AG08396 (cell line): ENCODE measurements at places on chromosomes 2 and 18.

DNA sequence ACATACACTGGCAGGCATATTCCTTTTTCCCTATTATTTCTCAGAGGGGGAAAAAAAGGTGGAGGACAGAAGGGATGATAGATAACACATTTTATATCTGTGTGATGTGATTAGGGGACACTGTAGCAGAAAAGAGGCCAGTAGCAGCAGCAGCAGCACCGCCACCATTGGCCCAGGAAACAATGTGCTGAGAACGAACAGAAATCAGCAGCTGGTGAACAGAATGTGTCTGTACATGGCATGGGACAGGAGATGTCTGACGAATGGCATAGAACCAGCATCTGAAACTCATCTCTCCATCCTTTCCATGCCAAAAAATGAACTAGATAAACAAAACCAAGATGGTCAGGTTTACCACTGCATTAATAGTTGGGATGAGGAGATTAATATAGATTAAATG lies 936.1 kb upstream of the ACVR2A start:
- DNase-seq: no peak

- DNase-seq: peak; percentile 72
Observed at GRCh38 chr18:80246445-80247392, 595 bp downstream of the PARD6G start.

DNA sequence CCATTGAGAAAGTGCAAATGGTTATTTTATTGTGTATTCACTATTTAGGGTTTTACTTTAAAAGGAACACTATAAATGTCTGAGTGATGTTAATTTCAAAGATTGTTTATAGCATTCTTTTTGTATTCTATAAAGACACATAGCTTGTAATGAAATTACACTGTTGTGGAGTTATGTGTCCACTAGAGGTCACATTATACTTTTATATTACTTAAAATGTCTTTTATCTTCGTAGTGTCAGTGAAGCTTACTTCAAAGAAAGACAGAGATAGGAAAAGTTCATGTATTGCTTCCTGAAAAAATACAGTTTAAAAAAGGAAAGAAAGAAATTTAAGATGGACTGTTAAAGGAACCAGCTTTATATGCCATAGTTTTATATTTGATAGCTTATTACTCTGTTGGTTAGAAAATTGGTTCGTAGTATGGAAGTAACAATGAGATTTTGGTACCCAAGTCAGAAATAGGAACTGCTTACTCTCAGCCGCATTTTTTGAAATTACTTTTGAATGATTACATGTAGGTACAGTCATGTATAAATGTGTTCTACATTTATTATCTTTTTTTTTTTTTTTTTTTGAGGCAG lies 20.5 kb downstream of the APLF start:
- DNase-seq: no peak

DNA sequence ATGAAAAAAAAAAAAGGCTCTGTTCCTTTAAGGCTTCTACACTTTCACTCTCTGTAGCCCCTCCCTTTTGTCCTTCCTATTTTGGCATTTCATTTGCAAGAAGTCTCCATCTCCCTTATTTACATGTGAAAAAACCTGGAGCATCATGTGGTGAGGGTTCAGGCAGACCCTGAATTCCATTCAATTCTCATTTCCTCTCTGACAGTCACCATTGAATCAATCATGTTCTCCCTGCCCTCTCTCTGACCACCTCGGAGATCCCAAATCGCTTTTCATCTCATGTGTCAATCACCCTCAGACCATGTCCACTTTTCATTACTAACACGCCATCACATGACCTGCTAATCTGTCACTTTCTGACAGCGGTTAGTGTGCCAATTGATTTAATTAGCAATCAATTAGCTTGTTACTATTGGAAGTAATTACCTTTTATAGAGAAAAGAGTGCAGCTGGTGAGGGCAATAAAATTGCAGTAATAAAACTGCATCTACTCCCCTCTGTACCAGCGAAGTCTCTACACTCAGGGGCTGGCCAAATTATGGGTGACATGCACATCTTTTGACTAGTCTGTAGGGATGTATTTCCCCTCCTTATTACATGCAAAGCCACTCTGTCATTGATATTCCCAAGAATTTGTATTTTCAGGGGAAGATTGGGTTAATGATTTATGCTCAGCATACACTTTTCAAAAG lies 317.4 kb downstream of the EN1 start:
- no peak for DNase-seq

DNA sequence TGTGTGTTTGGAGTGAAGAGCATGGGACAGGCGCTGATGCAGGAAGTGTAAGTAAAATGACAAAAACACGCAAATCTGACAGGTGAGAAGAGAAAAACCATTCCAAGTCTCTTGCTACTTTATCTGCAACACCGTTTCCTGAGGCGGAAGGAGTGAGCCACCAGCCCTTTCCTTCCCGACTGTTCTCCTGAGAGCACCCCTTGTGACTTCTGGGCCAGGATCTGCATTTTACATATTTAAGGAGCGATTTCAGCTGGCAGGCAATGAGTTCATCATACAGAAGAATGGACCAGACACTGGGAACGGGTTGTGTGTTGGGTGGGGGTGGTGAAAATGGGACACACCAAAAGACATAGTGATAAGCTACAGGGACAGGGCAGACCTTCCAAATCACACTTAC lies 277.3 kb downstream of the TGIF1 start:
- no peak for DNase-seq

DNA sequence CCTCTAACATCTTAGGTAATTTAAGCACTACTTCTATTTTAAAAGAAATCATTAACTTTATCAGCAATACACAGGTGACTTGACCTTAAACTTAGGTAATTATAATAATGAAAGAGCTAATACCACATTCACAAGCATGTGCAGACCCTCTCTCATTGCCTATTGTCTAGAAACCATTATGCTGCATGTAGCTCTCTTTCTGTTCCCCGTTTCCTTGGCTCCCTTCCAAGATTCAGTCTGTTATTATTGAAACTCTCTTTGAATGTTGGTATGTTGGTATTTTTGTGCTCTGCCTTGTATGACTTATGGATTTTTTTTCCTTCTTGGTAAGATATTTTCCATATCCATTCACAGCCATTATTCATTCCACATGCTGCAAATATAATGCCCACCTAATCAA lies 201.2 kb downstream of the CDCA7 start:
- DNase-seq: no peak

DNA sequence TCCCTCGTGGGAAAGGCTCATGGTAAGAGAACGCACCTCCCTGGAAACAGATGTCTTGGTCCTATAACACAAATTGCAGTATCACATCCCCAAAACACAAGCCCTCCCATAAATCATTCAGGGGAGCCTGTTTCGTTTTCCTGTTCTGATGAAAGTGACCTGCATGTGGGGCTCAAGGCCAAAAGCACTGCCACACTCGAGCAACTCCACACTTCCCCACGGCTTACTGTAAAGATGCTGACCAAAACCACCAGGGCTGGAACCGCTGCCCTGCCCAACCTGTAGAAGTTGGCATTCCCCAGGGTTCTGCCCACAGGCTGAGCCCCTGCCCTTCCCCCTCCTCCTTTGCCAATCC lies 139.7 kb downstream of the BCL11A start:
- DNase-seq: no peak

GRCh38 chr18:74795751-74796150 lies 198.1 kb downstream of the ZNF407 start:
- no peak for DNase-seq

- DNase-seq: no peak
Observed at GRCh38 chr2:236083934-236084333, 84.3 kb downstream of the GBX2 start.

DNA sequence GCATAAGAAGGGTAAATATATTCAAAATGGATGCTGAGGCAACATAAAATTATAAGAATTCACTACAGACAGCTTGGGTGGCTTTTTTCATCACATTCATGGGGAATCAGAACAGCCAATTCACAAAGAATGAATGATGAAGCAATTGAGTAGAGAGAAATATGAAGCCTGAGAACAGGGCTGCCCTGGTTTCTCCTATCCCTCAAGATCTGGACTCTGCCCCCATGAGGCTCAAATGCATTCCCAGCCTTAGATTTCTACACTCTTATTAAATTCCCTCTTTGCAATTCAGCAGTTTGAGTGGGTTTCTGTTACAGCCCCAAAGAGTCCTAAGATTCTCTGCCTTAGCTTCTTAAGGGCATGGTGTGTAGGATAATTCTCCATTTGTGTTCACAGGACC lies 172.5 kb downstream of the MAIP1 start:
- DNase-seq: peak; percentile 29

DNA sequence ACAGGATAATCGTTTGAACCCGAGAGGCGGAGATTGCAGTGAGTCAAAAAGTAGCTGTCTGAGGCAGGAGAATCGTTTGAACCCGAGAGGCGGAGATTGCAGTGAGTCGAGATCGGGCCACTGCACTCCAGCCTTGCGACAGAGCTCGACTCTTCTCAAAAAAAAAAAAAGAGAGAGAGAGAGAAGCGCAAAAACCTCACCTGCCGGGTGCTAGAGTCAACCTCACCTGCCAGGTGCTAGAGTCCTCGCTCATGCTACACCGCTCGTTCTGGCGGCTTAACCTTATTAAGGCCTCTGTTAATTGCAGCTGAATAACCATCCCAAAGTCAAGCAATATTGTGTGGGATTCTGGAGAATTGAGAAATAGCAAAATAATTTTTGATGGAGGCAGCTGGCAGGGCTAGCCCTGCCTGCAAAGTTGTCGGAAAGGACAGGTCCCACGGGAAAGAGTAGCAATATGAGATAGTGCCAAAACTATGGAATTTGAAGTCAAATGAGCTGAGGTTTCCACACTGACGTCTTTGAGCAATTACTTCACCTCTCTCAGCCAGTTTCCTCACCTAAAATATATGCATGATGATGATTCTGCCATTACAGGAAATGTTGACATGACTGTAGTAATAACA lies 644 bp upstream of the DYM start:
- DNase-seq: no peak

GRCh38 chr2:159179696-159180095 lies 106.8 kb downstream of the WDSUB1 start:
- DNase-seq: no peak

DNA sequence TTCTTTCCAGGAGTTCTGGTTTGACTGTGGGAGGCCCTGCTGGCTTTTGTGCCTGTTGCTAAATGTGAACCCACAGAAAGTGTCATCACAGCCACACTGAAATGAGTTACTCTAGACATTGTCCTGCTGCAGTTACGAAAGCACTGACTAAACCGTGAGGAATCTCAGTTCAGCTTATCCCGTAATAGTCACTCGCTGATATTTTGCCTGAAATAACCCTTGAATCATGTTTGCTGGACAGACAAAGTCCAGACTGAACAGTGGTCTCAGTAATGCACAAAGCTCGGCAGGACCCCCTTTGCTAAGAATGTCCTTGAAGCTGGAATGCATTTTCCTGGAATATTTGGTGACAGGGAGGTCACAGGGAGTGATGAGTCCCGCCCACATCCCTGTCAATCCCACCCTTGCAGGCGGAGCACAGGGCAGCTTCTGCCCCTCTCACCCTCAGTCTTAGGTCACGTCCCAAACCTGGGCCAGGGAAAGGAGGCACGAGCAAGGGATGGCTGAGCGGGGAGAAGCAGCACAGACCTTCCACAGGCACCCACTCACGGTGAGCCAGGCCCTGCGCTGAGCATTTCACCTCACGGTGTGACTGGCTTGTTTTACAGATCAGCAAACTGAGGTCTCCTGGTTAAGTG lies 53.4 kb downstream of the ADI1 start:
- peak; percentile 92 for DNase-seq

- DNase-seq: no peak
Observed at GRCh38 chr2:177712462-177712861, 319.9 kb downstream of the AGPS start.

- peak; percentile 16 for DNase-seq
Observed at GRCh38 chr2:210072922-210073509, 70.6 kb downstream of the RPE start.

GRCh38 chr2:174465327-174465726 lies 21.5 kb downstream of the GPR155 start:
- no peak for DNase-seq

DNA sequence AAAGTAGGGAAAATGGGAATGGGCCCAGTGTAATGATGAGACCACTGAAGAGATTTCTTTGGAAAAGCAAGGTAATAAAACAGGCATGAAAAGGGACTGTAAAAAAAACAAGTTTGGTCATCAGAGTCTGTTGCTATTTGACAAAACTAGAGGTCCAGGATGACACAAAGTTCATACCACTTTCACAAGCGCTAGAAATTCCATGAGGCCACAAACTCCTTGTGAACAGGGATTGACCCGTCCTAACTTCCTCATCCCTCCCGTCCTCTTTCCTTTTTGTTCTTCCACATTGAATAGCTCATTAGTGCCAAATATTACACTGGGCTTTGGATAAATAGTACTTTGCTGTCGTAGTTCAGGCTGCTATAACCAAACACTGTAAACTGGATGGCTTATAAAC lies 188.8 kb upstream of the EPC2 start:
- no peak for DNase-seq

- no peak for DNase-seq
Observed at GRCh38 chr2:151329998-151330397, 27.4 kb upstream of the TNFAIP6 start.

GRCh38 chr2:121868652-121869051 lies 113.2 kb downstream of the TSN start:
- no peak for DNase-seq

GRCh38 chr2:73003027-73003426 lies 68.5 kb downstream of the SFXN5 start:
- no peak for DNase-seq

GRCh38 chr2:5734859-5735520 lies 42.8 kb downstream of the SOX11 start:
- no peak for DNase-seq

DNA sequence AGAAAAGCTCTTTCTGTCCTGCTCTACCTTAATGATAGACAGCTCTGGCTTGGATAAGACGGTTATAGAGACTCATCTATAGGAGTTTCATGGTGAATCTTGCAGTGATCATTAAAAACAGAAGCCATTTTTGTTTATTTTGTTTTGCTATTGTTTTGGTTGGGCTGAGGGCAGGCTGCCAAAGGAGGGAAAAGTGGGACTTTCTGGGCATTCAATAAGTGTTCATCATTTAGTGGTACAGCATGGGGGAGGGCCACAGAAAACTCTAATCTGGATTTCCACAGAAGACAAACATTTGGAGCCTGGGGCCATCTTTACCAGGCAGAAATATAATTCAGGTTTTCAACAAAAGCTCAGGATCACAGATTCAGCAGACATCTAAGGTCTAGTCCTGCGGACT lies 62.4 kb upstream of the EFEMP1 start:
- DNase-seq: no peak

GRCh38 chr2:214713080-214713830 lies 96.2 kb downstream of the BARD1 start:
- no peak for DNase-seq

DNA sequence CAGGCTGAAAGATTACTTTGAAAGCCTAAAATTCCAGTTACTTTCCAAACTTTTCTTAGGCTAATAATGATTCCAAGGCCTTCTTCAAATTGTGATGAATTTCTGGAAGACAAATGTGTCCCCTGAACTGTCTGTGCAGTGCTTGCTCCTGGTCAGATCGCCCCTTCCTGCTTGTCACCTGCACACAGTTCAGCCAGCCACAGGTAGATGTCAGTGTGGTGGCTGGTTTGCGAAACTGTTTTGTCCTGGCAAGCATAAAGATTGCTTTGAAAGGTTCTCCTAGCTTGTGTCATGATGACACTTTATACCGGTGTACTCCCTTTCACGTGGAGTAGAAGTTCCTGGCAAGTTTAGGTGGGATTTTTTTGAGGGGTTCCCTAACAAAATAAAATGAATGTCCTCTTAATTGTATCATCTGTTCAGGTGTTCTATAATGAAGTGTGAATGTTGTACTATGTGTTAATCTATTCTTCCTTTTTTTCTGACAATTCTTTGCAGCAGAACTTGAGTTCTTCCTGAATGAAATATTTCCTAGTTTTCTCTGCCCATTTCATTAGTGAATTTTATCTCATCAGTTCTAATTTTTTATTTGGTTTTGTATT lies 298.8 kb downstream of the ZNF407 start:
- DNase-seq: no peak
